ENCODE measurements at places on chromosomes 2 and 18.

- no peak for DNase-seq
Observed at GRCh38 chr2:158687315-158687714, 107.8 kb upstream of the DAPL1 start.

DNA sequence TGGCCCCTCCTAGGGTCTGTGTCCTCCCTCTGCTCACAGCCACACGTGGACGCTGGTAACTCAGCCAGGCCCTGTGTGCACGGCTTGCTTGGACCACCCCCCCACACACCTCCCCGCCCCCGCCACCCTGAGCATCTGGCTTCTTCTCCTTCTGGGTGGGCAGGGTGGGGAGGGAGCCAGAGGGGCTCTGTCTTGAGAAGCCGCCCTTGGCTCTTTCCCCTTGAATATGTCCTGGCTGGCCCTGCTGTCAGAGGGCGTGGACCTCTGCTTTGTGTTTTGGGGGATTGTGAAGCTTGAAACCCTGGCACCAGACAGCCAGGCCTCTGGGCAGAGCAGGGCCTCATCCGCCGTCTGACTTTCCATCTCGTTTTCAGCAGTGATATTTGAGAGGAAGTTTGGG is 72.1 kb downstream of the GLI2 start:
- DNase-seq, result no peak

DNA sequence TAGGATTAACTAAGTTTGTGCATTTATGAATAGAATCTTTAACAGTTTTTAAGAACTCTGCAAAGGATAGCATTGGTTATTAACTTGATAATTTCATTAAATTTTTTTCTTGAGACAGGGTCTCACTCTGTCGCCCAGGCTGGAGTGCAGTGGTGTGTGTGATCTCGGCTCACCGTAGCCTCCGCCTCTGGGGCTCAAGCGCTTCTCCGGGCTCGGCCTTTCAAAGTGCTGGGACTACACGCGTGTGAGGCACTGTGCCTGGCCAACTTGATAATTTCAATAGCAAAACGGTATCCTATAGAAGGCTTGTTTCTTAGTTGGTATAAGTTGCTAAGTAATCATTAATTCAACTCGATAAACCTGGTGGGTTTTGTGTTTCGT is 38.0 kb downstream of the ADNP2 start:
- no peak for DNase-seq

DNA sequence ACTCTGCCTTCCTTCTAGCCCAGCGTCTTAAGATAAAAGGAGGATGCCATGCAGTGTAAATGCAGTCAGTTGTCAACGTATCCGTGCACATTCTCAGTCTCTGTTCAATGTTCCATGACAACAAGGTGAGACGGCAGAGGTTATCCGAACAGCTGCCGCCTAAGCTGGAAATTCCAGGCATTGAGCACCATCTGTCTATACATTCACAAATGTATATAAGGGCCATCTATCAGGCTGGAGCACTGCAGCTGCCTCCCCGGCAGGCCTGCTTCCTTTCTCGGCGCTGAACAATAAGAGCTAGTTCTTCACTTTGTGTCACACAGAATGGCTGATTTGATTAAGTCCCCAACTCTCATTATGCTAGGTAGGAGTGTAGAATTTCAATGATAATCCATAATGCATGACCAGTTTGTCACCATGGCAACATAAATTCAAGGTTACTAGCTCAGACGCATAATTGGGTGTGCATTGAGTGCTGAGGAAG is 282.2 kb upstream of the SOX11 start:
- no peak for DNase-seq

- DNase-seq, result no peak
Observed at GRCh38 chr18:2729757-2730156, 74.2 kb downstream of the SMCHD1 start.

DNA sequence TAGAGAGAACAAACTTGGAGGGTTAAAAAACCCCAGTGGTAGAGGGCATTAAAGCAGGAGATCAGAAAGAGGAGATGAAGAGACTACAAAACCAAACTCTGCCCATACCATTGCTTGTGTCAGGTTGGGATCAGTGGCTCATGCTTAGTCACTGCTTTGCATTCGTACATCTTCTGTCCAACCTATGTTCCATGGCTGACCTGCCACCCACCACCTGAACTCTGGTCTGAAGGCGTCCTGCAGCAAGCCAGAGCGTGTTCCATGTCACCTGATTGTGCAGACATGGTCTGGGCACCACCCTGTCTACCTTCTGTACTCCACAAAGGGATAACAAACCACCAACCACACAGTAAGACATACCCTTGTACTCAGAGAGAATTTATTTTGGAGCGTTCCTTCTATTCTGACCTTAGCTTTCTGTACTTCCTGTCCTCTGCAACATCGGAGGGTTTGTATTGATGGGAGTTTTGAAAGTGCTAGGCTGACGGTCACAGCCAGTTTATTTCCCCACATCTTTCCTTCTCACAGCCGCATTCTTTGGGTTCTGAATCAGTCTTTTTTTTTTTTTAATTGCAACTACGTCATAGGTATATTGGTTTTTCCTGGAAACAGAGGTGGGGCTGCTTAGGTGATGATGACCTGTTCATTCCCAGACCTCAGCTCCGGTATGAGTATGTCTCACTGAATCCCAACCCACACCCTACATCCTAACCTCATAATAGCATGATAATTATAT is 88.3 kb downstream of the SOWAHC start:
- DNase-seq, result no peak

GRCh38 chr2:26614216-26615138 is 26.7 kb downstream of the CIB4 start:
- DNase-seq, result no peak

DNA sequence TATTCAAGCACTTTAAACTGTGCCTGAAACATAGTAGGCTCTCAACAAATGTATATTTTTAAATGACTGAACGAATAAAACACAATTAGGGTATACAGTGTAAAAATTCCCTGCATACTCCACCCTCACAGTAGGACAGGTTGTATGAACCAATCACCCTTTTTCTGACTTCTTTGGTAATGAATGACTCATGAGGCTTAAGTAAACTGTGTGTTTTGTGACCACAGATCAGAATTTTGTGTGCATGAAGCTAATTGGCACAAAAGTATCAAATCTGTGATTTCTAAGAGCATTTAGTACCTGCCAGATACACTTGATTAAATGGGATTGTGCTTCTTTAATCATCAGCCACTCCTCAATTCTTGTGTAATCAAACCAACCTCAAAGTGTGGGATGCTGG is 109.9 kb upstream of the MAP4K3 start:
- DNase-seq, result no peak

DNA sequence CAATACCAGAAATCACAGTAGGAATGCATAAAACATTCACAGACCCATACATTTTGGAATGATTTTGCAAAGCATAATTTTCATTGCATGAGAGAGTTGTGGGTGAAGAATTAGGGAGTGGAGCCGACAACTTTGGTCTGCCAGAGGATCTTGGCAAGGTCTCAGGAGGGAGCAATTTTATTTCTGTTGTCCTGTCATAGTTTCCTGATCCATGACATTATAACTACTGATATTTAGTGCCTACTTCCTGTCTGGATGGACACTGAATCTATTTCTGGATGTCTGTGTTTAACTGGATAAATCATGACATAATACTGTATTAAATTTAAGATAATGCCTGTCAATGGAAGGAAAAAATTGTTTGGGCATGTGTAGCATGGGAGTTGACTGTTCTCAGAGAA is 2.4 kb downstream of the ITGA4 start:
- no peak for DNase-seq

DNA sequence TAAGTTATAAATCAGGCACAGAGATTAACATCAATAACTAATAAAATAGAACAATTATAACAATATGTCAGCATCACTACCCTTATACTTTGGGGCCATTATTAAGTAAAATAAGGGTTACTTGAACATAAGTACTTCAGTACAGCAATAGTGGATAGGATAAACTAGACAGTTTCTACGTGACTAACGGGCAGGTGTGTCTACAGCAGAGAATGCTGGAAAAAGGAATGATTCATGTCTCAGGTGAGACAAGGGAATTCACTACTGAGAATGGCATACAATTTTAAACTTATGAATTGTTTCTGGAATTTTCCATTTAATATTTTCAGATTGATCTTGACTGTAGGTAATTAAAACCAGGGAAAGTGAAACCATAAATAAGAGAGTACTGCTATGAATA is 5.5 kb downstream of the WDR75 start:
- DNase-seq, result no peak

DNA sequence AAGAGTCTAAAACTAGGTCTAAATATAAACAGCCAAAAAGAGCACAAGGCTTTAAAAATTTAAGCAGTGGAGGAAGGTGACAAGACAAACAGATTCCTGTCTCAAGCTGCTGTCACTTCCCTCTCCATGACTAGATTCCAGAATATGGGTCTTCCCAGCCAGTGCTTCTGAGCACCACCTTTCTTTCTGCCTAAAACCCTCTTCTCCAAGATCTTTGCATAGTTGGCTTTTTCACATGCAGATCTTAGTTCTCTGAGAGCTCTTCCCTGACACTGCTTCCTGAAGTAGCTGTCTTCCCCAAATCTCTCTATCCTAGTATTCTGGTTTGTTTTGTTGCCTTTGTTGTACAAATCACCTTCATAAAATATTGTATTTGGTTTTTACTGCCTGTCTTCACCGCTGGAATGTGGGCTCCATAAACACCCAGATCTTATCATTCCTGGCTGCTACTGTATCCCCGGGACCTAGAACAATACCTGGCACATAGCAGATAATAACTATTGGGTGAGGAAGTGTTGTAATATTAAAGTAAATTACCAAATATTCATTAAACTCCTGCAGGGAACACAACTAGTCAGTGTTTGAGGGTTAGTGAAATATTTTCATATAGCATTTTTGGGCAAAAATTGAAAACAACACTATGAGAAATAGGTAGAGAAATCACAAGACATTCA is 150.2 kb downstream of the CCDC85A start:
- no peak for DNase-seq

DNA sequence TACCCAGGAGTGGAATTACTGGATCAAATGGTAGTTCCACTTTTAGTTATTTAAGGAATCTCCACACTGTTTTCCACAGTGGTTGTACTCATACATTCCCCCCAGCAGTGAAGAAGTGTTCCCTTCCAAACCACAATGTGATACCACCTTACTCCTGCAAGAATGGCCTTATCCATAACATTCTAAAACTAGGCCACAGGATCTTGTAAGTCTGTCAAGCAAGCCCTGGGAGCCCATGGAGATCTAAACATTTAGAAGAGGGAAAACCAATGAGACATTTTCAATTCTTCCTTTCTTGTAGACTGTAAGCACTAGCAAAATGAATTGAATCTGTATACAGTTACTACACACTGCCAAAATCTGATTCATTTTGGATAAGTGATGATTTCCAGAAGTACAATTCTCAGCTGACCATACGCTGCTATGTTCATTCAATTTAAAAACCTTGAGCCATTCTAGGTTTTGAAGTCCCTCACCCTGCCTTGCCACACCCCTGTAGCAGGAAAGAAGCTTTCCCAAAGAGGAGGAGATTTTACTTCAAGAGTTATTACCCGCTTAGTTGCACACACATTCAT is 149.1 kb downstream of the SLC8A1 start:
- no peak for DNase-seq

DNA sequence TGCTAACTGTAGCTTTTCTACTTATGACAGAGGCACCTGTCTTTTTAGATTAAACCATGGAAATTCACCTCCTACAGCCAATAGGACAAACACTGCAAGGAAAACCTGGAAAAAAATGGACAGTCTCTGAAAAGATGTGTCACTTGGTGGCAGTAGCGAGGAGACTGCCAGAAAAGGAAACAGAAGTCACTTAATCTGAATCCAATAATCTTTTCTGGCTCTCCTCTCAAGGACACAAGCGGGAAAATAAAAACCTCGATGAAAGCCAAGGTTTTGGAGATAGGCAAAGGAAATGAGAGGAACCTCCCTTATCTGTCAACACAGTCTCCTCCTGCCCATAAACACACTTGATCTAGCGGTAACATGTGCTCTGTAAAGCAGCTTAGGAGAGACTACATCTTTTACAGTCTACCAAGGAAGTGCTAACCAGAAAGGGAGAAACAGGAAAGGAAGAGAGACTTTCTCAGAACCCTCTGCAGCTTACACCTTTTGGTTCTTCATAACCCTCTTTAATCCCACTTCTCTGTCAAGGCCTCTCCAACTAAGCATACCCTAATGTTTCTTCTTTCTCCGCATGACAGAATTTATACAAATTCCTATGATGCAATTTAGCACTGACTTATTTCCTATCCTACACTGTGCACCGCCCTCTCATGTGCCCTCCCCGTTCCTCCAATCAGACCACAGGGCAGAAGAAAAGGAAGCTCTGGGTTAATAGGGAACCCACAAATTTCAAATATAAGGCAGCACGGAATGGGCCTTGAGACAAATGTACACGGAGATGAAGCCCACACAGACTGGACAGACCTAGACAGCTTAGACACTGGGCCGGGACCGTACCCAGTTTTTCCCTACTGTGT is 52.8 kb downstream of the CLASP1 start:
- peak; percentile 64 for DNase-seq

DNA sequence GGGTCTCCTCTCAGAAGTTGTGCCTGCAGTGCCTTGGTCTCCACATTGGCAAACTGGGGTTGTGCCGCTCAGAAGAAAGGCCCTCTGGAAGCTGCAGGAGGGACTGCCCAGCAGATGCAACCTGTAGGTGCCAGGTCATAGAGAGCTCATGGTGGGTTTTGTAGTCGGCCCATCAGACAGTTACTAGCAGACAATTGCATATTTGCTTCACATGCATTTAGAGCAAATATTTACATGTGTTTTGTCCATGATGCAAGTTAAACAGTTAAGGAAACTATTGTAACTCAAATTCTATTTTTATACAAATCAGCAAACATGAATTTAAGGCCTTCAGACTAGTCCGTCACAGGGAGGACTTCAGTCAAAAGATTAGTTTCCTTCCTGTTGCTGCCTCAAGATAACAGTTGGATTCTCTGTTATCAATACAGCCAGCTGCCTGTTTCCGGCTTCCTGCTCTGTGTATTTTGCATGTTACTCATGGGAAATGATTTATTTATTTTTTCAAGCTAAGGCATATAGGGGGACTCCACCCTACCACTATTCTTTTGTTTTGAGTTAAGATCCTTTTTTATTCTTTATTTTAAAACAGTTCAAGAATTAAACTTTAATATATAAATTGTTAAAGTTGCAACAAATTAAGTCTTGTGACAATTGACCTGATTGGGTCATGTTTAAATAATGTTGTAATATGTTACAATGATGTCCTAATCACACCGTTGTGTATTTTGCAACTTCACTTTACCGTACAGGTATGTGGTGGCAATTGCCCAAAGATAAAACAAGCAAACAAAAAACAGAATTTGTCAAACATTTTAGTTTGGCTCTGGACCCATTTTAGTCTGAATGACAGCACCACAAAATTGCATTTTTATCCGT is 133.5 kb downstream of the SPTBN1 start:
- DNase-seq, result no peak

DNA sequence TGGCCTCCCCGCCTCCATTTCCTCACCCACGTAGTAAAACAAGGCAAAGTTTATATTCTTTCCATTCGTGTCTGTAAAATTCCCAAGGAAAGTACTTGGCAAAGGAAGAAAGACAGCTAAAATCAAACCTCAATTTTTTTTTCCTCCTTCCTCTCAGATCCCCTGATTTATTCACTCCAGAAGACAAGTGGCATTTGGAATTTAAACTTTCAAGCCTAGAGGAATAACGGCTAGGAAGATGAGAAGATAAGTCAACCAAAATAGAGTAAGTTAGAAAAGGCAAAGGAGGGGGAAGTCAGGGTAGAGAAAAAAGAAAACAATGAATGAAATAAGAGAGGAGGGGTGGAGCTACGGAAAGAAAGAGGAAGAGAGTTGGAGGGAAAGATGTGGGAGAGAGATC is 198.9 kb upstream of the PIK3C3 start:
- no peak for DNase-seq

- no peak for DNase-seq
Observed at GRCh38 chr2:142965443-142965842, 88.0 kb downstream of the KYNU start.
